HEK293T (cell line): ENCODE measurements at places on chromosomes 16 and 17.

- DNase-seq = no peak
Measured at GRCh38 chr17:72572604-72573491, 452.0 kb downstream of the SOX9 start.

- DNase-seq = no peak
Measured at GRCh38 chr16:81567987-81568748, 123.6 kb downstream of the CMIP start.

DNA sequence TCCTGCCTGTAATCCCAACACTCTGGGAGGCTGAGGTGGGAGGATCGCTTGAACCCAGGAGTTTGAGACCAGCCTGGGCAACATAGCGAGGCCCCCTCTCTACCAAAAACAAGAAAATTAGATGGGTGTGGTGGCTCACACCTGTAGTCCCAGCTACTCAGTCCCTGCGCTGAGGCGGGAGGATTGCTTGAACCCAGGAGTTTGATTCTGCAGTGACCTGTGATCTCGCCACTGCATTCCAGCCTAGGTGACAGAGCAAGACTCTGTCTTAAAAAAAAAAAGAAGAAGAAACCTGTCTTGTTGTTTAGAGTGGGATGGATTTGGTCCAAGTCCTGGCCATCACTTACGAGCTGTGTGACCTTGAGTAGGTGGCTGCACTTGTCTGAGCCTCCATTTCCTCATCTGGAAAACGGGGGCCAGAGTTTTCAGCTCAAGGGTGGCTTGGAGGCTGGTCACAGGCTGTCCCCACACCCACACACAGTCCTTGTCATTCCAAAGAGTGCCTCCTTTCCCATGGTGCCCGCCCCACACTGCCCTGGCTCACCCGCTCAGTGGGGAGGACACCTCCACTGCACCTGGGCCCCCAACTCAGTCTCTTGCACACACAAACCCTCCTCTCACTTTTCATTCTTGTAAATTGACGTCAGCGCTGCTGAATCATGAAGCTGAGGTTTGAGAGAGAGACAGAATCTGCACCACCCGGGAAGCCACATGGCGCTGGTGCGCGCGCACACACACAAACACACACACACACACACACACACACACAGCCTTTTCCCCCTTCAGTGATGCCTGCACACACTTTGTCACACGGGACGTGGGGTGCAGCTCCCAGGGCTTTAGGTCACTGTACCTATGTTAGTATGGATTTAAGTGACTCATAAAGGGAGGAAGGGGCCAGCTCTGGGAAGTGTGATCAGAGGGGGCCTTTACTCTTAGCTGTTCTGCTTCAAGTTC, 4.2 kb downstream of the SOCS1 start:
- DNase-seq = no peak

- DNase-seq = no peak
Measured at GRCh38 chr16:73054813-73055482, 7.0 kb upstream of the ZFHX3 start.
